ENCODE measurements at places on chromosomes 12 and 14. TPM values are rescaled to one million over a fixed set of nuclear protein-coding genes. Genes with fewer than 3 reads are reported as not detected.

DNA sequence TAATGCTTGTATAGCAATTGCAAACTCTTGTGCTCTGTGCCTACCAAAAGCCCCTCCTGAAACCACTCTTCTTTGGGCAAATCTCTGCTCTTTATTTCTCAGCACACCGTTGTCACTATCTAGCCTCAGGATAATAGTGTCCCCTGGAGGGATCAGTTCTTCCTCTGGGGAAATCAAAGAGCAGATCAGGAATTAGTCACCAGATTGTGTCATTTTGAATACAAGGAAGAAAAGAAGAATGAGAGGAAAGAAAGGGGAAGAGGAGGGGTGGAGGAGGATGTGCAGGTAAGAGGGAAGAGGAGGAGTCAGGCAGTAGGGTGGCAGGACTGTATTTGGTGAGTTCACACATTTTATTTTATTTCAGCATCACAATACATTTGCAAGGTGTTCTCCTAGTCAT lies 256.4 kb downstream of the GRIN2B start:
- DNase-seq = no peak

GRCh38 chr12:113245695-113246477 lies 24.6 kb downstream of the TPCN1 start:
- DNase-seq = peak; percentile 75

DNA sequence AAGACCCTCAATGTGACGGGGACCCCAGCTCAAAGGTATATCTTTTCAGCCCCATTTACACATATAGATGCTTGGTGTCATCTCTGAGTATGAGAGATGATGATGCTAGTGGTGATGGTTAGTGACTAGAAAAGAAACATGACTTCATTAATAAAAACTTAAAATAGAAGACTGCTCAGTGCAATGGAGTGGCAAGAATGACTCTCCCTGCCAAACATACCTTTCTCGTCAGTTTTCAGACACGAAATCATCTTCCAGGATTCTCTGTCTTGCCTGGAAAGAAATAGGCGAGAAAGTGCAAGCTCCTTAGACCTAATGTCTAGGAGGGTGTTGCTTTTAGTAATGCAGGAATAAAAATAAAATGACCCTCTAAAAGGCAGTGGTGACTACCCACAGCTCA lies 71.7 kb downstream of the TPH2 start:
- DNase-seq = peak; percentile 12

DNA sequence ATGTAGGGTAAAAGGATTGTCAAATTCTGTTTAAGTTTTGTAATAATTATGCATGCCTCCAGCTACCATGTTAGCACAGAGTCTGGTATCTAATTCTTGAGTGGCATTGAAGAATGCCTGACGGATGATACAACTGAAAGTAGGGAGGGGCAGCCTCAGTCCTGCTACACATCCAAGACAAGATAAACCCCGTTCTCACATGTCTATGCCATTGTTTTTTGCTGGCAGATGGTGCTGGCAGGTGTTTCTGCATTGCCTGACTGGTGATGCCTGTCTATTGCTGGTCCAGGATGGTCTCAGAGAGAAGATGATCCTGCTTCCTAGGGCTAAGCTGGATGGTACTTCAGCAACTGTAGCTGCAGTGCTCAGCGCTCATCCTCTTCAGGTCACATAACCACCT lies 245.8 kb upstream of the NAV3 start:
- DNase-seq = no peak

The TMEM52B gene
- 0.49 TPM for polyA plus RNA-seq

DNA sequence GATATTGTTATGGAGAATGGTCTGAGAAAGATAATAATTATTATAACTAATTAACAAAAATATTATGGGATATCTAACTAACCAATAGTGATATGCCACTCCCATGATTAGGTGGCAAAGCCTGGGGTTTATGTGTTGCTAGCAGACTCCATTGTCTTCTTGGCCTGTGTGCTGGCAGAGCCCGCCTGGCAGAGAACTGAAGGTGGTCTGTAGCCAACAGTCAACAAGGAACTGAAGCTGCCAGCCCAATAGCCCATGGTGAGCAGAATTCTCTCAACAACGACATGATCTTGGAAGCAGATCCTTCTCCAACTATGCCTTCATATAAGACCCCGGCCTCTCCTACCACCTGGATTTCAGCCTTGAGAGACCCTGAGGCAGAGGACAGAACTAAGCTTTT lies 258.8 kb downstream of the SLC15A4 start:
- DNase-seq = no peak

DNA sequence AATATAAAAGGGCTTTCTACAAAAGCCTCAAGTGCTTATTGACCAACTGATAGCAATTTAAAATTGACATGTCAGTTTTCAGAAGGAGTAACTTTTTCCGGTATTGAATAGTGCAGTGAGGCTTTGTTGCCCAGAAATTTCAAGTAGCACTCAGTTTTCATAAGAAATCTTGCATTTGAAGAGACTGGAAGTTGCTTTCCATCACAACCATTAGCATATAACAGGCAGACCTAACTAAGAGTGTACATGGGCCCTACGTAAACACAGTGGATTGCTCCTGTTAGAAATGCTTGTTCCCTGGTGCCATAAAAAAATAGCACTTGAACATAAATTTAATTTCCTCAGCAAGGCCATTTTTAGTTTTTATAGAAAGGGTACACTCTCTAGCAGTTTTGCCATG lies 117.9 kb downstream of the TMTC2 start:
- DNase-seq = no peak

The CLEC1A gene
- 3.6 TPM for polyA plus RNA-seq

GRCh38 chr12:58880639-58881038 lies 39.7 kb downstream of the LRIG3 start:
- peak; percentile 79 for DNase-seq

The MMP14 gene
- polyA plus RNA-seq = 138 TPM

GRCh38 chr14:91336093-91336450 lies 81.5 kb downstream of the CCDC88C start:
- no peak for DNase-seq

DNA sequence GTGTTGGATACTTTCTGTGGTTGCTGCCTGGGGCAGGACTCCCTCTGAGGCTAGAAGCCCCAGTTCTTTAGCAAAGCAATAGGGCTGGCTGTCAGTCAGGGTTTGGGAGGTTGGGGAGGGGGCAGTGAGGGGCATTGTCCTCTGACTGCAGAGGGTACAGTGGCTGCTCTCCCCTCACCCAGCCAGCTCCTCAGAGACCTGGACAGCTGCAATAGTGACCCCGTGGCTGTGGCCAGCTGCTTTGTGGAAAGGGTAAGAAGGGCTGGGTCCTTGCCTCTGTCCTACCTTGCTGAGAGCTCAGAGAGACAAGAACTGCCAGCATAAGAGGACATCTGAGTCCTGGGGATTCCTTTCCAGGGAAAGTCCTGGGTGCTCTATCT lies 25.8 kb downstream of the PLEKHG3 start:
- no peak for DNase-seq

The BDKRB2 gene
- 4.0 TPM for polyA plus RNA-seq

- DNase-seq = no peak
These were observed 49.4 kb downstream of the DPF3 start for GRCh38 chr14:72844524-72844923.

DNA sequence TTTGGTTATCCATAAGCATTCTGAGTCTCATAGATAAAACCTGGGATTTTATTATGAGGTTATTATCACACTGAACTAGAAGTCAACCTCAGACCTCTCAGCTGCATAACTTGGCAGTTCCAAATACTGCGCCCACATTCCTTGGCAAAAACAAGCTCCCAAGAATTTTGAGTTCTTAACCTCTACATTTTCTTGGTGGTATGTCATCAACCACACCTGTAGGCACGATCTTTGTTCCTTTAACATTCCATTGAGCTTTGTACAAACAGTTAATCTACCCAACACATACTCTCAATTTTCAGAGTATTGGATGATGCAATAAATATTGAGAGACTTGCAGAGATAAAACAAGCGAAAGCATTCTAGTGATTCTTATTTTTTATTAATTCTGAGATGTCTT lies 371.8 kb upstream of the PRICKLE1 start:
- DNase-seq = no peak

- peak; percentile 70 for DNase-seq
These were observed 54.3 kb upstream of the NPFF start for GRCh38 chr12:53561590-53561953.

DNA sequence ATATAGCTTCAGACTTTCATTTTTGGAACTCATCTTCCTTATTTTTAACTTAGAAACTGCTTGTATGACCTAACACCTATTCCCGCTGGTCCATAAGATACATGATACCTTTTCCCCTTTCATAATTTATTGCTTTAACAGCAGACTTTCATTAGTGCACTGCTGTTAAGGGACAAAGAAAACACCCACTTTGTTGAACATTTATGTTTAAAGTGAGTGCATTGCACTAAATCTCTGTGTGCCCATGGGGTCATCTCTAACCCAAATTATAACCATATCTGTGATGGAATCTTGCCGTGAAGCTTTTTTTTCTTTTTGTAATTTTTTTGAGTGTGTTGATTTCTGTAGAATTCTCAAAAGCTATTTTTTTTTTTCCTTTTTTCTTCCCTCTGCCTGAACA lies 261.8 kb downstream of the TMTC2 start:
- peak; percentile 77 for DNase-seq

- no peak for DNase-seq
These were observed 36.9 kb downstream of the BCL2L14 start for GRCh38 chr12:12107678-12108077.

The MAP1LC3B2 gene
- 8.4 TPM for polyA plus RNA-seq

The TMPRSS12 gene
- polyA plus RNA-seq = not detected

DNA sequence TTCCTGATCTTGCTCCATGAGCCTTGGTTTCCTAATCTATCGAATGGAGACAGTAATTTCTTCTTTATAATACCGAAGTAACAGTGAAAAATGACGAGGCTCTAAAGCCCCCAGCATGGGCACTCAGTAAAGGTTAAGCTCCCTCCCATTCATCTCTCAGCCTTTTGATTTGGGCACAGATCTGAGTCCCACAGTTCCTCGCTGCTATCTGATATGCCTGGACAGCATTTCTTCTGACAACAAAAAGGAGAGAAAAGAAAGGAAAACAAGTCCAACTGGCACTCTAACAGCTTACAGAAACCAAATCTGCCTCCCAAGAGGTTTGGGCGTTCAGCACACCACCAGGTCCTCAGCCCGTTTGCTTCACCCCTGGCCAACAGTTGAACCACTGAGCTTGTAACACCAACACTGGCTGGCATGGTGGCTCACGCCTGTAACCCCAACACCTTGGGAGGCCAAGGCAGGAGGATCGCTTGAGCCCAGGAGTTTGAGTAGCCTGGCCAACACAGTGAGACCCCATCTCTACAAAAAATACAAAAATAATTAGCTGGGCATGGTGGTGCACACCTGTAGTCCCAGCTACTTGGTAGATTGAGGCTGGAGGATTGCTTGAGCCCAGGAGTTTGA lies 19.5 kb downstream of the CCDC88C start:
- no peak for DNase-seq

Data from muscle of back (tissue), 13 donors.